Stimulated activated CD4-positive, alpha-beta T cell treated with anti-CD3 and anti-CD28 coated beads, Interleukin-4, amount 100 ng/mL, for 48 hours (primary cell): ENCODE measurements at places on chromosomes 13 and 19.

- DNase-seq: no peak
These were observed 1.2 kb downstream of the C2CD4C start for GRCh38 chr19:407511-408440.

DNA sequence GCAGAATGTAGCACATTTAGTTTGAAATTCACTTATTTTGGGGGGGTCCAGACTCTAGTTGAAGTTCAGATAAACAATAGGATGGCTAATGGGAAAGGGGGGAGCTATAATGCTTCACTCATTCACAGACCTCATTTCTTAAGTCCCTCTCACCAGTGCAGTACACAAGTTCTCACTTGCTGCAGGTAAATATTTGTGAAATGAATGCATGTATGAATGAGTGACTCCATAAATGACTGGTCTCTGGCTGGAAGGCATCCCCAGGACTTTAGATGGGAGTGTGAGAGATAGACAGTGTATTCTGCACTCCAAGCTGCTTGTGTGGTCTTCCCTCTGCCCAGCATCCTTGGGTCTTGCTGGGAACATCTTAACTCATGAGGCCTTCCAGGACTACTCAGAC, 169.2 kb downstream of the ZIC5 start:
- DNase-seq: no peak

DNA sequence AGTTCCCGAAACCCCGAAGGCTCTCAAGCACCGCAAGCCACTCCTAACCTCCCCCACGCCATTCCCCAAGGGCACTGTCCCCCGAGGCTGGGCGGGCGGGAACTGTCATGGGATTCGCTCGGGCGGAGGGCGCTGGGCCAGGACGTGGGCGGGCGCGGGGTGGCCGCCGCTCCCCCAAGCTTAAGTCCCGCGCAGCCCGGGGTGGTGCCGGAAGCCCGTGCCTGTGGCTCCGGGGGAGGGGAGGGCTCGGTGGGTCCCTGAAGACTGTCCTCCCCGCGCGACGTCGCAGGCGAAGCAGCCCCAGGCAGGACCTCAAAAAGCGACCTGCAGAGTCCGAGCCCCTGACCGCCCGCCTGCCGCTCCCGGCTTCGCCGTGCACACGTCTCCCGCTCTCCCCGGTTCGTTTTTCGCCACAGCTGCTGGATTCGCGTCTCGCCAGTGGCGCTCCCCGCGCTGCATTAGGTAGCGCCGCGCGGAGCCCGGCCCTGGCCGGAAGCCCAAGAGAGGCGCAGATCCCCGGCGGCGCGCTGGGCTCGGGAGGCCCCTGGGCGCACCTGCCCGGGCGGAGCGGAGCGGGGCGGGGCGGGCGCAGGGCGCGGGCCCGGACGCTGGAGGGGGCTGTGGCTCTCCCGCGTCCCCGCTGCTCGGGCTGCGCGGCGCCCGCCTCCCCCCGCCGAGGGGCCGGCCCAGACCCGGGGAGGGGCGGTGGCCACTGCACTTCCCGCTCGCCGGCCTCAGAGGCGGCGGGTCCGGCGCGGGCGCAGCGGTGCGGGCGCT, at the start of gene FARP1:
TSS of gene FARP1 (plus strand) at position 715 of the 777 bp plus-strand sequence. CDS start 70,149 bp downstream, outside the sequence.
- peak; percentile 32 for DNase-seq

DNA sequence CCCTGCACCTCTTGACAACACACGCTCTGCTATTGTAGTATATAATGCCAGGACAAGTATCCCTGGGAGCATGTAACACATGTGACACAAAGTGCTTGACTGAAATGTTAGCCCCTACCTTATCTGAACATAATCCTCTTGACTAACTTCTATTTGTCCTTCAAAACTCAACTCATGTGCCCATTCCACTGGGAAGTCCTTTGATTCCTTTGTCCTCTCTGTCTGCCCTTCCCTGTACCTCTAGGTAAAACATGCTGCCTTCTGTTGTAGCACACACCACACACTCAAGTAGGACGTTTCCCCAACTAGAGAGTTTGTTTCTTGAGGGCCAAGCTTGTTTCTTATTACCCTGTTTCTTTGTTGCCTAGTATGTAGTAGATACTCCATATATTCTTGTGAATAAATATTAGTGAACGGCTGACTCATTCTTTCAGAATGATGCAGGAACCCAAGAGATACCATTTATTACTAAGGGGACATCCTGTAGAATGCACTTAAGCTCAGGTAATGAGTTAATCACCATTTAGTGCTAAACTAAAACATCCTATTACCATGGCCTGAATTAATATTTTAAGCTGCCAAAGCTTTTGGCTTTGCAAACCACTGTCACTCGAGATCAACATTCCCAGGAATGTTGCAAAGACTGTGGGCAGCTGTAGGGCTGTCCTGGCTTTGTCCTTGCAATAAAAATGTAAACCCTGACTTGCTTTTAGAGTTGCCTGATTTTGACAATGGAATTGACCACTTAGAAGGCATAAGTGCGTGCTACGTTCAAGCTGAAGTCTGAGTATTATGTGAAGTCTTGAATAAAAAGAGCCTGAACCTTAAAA, 313.4 kb downstream of the COG6 start:
- DNase-seq: no peak

GRCh38 chr13:89150362-89150761, 1479.2 kb downstream of the SLITRK5 start:
- no peak for DNase-seq

DNA sequence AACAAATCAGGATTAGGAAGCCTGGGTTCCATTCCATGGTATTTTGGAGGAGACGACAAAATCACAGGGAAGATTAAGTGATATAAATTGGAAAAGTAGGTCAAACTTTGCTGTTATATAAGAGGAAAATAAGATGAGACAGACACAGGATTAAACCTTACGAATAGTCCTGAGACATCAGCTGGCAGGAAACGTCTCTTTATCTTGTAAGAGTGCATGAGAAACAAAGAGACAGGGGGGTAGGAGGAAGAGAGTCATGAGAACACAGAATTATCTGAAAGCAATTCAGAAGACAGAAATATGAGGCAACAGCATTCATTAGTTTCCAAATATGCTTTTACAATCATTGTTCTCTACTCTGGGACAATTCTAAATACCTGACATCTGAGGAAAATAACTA, 310.6 kb upstream of the MIR17HG start:
- DNase-seq: no peak

DNA sequence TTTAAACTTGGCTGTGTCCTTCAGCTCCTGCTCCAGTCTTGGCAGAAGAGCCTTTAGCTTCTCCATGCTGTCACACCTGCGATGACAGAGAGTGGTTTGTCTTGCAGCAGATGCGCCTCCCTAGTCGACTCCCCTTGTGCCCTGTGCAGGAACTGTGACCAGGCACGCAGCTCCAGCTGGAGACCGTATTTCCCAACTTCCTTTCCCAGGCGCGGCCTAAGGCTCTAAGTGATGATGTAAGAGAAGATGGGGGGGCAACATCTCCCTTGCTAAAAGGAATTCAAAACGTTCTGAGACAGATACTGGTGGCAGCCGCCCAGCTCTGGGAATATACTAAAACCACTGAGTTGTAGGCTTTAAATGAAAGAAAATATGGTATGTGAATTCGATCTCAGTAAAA, 16.3 kb downstream of the DCUN1D2 start:
- DNase-seq: no peak

- DNase-seq: no peak
These were observed 25.3 kb downstream of the PEPD start for GRCh38 chr19:33496038-33496895.

- DNase-seq: no peak
These were observed 94.2 kb upstream of the WASF3 start for GRCh38 chr13:26463296-26463695.

- no peak for DNase-seq
These were observed 138.9 kb upstream of the USP29 start for GRCh38 chr19:56980906-56981305.

GRCh38 chr19:51020988-51021651, 1.6 kb upstream of the KLK10 start:
- DNase-seq: no peak

- no peak for DNase-seq
These were observed 72.1 kb downstream of the ZNF536 start for GRCh38 chr19:30444253-30444671.

DNA sequence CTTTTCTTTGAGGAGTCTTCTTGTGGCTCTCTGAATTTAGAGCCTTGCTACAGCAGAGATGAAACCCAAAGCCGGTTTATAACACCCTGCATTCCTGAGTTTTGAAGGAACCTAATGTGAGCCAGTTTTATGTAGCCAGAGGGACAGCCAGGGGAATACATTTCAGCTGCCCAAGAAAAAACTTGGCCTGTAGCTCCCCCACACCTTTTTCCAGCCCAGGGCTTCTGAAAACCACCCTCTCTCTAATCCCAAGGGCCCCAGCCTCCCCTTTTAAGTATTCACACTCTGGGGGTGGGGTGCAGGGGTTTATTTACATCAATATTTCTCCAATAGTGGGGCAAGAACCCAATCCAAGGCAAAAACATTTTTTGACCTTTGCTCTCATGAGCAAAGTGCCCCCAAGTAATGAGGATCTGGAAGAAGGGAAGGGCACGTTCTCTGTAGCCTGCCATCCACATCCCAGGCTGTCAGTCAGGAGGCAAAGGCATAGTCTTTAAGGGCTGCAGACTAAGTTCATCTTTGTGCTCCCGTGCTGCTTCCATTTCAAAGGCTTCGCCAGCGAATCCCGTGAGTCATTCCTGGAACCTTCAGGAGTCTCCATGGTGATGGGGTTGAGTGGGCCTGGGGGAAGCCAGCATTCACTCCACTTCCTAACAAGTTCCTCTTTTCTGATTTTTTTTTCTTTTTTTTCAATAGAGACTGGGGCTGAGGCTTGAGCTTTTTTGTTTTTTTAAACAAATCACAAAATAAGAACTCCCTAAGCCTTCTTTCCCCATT, 33.2 kb upstream of the MEDAG start:
- no peak for DNase-seq

- DNase-seq: no peak
These were observed 25.8 kb downstream of the TNFSF9 start for GRCh38 chr19:6556480-6557195.

DNA sequence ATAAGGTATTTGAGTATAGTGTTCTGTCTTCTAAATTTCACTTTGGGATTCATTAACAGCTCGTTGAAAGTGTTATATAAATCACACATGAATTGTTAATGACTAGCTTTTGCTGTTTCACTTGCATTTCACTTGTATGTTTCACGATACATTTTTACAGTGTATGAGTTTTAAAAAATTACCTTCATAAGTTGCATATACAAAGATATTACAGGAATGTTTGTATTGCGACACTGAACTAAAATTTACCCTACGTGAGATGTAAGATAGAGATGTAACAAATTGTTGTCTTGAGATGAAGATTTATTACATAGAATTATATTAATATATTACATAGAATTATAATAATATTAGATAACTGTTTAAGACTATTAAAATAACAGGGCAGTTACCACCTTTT, 1.5 kb downstream of the CDC16 start:
- no peak for DNase-seq

GRCh38 chr19:2289714-2290435, 7.9 kb upstream of the PEAK3 start:
- no peak for DNase-seq

DNA sequence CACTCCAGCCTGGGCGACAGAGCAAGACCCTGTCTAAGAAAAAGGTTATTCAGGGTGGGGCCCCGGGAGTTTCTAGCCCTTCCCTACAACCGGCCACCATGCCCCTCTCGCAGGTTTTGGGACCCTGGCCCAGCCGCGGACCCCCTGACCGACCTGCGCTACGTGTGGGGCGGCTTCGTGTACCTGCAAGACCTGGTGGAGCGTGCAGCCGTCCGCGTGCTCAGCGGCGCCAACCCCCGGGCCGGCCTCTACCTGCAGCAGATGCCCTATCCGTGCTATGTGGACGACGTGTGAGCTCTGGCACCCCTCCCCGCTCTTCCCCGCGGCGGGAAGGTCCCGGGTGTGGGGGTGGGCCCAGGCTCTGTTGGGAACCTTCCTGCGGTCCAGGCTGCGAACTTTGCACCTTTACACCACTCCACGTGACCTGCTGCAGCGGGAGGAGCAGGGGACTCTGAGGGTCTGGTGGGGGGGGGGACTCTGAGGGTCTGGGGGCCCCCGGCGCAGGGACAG, 6.3 kb downstream of the ABCA7 start:
- no peak for DNase-seq

- no peak for DNase-seq
These were observed 2.6 kb upstream of the POLR2E start for GRCh38 chr19:1097810-1098176.

DNA sequence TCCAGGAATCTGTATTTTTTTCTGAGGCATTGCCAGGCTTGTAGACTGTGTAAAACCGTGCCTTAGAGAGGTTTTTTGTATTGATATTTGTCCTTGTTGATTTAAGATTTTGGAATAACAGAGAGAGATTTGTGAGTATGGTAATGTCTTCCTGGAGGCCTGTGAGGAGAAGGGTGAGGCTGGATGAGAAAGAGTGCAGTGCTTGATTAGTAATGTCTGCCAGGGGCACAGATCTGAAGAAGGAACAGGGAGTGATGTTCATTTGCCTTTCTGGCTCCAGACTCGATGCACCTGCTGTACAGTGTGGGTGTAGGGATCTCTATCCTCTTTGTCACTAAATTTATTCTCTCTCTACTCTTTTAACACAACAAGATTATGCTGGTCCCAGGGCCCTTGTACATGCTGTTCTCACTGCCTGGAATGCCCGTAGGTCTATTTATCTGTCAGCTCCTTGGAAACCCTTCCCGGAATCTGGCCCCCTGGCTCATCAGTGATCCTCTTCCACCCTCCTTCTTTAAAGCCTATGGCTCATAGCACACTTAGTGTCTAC, 4.2 kb downstream of the FIZ1 start:
- no peak for DNase-seq

- DNase-seq: no peak
These were observed 419 bp downstream of the MRPS31 start for GRCh38 chr13:40770609-40770933.

- no peak for DNase-seq
These were observed 567.5 kb downstream of the MYO16 start for GRCh38 chr13:109196948-109197347.

GRCh38 chr13:77492982-77493381, 42.5 kb upstream of the SCEL start:
- DNase-seq: no peak

- DNase-seq: no peak
These were observed 9.7 kb upstream of the GPR18 start for GRCh38 chr13:99267927-99268326.

- no peak for DNase-seq
These were observed 6.1 kb downstream of the RPS9 start for GRCh38 chr19:54206831-54207177.
